MCF 10A (cell line): ENCODE measurements at places on chromosomes 3 and 15. TPM values are rescaled to one million over a fixed set of nuclear protein-coding genes. Genes with fewer than 3 reads are reported as not detected.

The XCR1 gene
- not detected in 2 replicates for total RNA-seq

The SNTN gene
- total RNA-seq: not detected in 2 replicates

The GUCA1C gene
- total RNA-seq: not detected in 2 replicates

The NPAP1 gene
- total RNA-seq: not detected in 2 replicates

The TTC21A gene
- 2.1 and 5.4 TPM in 2 replicates for total RNA-seq

The PDZRN3 gene
- not detected in 2 replicates for total RNA-seq

The SLC22A13 gene
- 1.7 and 1.9 TPM in 2 replicates for total RNA-seq

The MB21D2 gene
- 3.6 and 4.4 TPM in 2 replicates for total RNA-seq

The RARRES1 gene
- total RNA-seq: not detected in 2 replicates

The OGG1 gene
- total RNA-seq: 15.3 and 17.7 TPM in 2 replicates

The ADPRH gene
- total RNA-seq: not detected in 2 replicates

The SST gene
- not detected in 2 replicates for total RNA-seq

The GNAI2 gene
- total RNA-seq: 122 and 123 TPM in 2 replicates

The C3orf85 gene
- not detected in 2 replicates for total RNA-seq

The TMEM266 gene
- total RNA-seq: not detected in 2 replicates

The MORC1 gene
- total RNA-seq: not detected in 2 replicates

The PTH1R gene
- not detected in 2 replicates for total RNA-seq
